ENCODE measurements at places on chromosomes 6 and 20.

DNA sequence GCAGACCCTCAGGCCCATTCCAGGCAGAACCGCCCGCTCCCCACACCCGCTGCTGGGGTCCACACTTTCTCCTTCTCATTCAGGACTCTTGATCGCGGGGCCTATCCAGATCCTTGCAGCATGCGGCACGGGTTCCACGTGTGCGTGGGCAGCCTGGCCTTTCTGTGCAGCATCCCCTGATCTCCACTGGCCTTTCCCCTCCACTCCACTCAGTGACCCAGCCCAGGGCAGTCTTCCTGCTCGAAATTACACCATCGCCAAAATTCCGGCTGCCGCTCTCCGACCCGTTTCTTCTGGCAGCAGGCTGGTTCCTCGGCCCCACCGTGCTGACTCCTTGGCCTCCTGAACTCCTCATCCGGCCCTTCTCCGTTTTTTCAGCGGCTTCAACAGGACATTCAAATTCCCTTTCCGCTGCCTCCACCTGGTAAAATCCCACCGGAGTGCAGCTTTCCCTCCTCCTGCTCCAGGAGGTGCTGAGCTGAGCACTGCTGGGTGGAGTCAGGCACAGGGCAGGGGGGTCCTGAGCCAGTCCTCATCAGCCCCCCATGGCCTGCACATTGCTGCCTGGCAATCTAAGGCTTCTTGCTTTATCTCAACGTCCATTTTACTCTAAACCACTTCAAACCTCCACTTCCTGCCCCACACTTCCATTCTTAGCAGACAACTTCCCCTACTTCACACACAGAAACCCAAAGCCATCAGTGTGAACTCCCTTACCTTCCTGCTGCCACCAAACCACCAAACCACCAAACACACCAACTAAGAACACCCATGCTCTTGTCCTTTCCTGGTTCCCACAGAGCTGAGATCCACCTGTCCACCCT is 9.0 kb downstream of the SFT2D1 start:
- DNase-seq, result no peak

DNA sequence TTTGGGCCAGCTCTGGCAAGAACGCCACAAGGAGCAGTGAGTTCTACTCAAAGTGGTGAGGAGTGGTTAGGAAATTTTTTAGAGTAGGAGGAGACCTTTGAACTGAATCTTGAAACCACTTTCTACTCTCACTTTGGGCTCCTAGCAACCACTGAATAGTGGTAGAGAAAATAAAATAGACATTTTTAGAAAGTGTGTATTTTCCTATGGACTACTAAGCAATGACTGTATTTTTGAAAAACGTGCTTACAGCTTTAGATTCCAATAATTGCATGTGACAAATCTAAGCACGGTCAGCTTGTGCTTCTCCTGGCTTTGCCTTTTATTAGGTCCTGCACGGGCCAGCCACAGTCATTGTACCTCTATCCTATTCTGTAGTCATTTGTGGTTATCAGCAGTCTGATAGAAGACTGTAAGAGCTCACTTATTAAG is 8.7 kb upstream of the IFNGR1 start:
- DNase-seq, result no peak

DNA sequence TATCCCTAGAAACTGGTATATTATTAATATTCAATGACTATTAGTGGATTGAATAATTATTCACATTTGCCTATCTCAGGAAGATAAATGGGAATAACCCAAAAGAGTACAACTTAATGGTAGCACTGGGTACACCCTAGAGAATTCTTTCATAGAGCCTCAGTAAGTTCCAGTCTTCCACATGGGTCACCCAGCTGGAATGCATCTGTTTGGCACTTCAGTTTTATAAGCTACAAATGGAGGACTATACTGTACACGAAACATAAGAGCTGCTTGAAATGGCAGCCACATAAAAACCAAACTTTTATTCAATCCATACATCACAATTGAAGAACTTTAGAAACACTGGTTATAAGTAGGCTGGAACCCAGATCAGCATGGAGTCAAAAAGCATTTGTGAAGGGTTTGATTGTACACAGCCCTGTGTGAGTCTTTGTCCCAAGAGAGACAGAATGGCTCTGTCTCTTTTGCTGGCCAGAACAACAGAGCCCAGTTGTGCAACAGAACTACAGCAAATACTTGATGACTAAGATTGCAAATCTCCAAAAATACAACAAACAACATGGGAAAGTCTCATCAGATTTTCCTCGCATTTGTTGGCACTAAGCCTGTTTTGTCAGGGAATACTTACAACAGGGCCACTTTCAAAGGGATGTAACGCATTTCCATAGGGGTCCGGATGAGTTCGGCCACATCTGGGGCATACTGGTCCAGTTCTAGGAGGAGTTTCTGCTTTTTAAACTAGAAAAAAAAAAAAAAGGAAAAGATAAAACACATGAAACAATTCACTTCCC is 39.5 kb downstream of the PIGU start:
- no peak for DNase-seq

- no peak for DNase-seq
Measured at GRCh38 chr6:164911151-164911550, 398.3 kb downstream of the C6orf118 start.

- DNase-seq, result no peak
Measured at GRCh38 chr6:139030228-139030963, 1.9 kb downstream of the ABRACL start.
